ENCODE measurements at places on chromosomes 13 and 19.

GRCh38 chr19:46503848-46504453 is 8.3 kb upstream of the PNMA8B start:
- DNase-seq = peak; percentile 57

DNA sequence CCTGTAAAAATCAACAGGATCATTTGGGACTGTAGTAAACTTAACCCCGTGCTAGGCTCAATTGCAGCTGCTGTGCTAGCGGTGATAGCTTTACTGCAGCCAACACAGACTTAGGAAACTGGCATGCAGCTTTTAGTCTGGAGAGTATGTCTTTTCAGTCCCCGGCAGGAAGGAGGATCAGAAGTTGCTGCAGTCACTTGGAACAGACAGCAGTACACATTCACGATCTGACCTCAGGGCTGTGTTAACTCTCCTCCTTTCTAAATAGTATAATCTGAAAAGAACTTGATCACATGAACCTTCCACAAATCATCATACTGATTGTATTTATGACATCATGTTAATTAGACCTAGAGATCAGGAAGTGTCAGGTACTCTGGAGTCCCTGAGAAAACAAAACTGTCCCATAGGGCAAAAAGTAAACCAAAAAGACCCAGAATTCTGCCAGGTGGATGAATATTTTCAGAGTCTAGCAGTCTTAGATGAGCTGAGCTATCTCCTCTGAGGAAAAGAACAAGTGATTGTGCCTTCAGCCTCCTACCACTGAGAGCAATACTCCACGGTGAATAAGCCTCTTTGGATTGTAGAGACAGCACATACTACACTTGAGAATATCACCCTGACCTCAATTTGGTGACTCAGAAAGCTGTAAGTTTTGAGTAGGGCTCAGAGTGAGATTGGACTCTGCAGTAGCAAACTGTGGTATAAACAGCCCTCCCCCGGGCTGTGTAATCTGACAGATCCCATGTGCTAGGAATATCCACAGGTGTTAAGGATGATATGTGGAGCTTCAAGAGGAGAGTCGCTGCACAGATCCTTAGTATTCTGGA is 181.0 kb upstream of the GPR12 start:
- DNase-seq = no peak

- no peak for DNase-seq
Observed at GRCh38 chr19:9485140-9485539, 13.3 kb downstream of the ZNF560 start.

GRCh38 chr19:5738423-5738822 is 18.0 kb downstream of the CATSPERD start:
- DNase-seq = no peak

DNA sequence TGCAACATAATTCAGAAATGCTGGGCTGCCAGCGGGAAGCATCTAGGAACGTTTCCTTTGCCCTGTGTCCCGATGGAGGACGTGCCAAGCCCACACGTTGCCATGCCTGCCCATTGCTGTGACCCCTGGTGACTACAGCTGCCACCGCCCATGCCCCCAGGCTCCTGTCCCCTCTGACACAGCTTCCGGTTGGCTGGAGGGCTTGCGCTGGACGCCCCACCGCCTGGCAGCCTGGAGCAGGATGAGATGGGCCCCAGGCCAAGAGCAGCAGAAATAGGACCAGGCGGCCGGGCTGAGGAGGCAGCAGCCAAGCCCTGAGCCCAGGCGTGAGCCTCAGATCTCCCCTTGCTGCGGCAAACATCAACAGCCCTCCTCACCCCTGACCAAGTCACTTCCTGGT is 125.9 kb downstream of the COL4A2 start:
- DNase-seq = no peak

DNA sequence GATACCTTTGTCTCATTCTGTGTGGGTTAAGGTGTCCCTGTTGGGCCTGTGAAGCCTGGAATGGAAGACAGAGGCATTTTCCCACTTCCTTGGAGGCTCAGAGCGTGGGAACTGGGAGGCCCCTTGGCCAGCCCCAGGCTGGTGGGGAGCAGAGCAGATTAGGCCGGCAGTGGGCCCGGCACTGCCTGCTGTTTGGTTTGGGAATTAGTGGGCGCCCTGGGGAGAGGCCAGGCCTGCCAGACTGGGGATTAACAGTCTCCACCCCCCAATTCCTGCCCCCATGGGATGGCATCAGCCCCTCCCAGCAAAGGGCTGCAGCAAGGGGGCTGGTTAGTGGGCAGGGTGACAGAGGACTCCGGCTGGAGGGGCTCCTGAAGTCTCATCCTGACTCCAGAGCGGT is 3.1 kb upstream of the BEST2 start:
- DNase-seq = no peak

- DNase-seq = no peak
Observed at GRCh38 chr13:62060570-62060969, 644.9 kb upstream of the PCDH20 start.

- no peak for DNase-seq
Observed at GRCh38 chr13:41596190-41596589, 138.8 kb downstream of the RGCC start.

DNA sequence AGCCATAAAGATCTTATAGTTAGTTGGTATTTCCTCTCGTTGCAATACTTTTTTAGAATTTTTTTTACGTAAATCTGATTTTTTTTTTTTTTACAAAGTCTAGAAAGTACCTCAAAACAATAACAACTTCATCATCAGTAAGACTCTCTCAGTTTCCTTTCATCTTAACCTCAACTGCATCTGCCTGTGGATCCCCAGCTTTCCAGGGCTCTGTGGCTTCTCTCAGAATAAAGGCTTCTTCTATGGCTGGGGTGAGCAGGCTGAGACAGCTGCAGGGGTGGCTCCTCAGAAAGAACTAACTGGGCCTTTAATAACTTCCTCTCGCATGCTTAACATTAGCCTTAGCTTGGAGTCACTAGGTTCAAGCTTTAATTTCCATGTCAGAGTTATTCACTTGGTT is 4.2 kb downstream of the ZNF506 start:
- DNase-seq = no peak

- no peak for DNase-seq
Observed at GRCh38 chr19:35670686-35671085, 4.4 kb downstream of the UPK1A start.

- no peak for DNase-seq
Observed at GRCh38 chr13:33080972-33081590, 64.9 kb downstream of the KL start.

DNA sequence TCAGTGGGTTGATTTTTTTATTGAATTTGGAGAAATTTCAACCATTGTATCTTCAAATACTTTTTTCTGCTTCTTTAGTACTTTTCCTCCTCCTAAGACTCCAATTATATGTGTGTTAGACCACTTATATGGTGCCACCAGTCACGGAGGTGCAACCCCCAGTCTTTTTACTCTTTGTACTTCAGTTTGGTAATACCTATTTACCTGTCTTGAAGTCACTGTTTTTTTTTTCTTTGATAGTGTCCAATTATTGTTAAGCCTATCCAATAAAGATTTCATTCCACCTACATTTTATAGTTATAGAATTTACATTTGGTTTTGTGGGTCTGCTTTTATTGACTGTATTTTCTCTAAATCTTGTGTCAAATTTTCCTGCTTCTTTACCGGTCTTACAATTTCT is 14.9 kb downstream of the ZNF283 start:
- no peak for DNase-seq

DNA sequence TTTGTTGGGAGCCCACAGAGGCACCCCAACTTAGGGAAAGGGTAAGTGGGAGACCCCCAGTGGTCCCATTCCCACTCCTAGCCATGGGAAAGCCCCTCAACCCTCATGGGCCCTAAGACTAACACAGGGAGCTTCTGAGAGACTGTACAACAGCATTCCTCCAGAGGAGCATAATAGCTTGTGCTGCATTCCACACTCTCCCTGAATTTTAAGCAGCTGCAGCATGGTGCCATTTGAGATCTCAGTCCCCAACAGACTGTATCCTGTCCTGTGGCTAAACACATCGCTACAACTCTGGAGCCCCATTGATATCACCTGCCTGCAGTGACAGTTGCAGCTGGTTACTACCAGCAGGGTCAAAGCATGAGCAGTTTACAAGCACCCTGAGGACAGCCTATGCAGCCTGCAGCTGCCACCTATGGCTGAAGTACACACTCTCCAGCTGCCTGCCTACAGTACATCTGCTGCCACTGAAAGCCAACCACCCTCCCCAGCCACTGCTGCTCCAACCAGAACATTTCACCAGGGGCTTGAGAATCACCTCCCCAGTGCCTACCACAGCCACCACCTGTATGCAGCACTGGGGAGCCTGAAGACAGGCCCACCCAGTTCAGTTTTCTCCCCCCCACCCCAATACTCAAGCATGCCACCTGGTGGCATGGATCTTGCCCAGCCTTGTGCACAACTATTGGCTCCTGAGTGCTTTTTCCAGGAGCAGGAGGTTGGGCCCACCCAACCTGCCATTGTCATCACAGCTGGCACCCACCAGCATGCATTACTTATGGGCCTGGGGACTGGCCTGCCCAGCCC is 557.3 kb downstream of the GPC5 start:
- no peak for DNase-seq

GRCh38 chr19:741506-742131 is 9.3 kb upstream of the MISP start:
- DNase-seq = no peak

- DNase-seq = no peak
Observed at GRCh38 chr13:104086210-104086609, 1020.0 kb upstream of the SLC10A2 start.

DNA sequence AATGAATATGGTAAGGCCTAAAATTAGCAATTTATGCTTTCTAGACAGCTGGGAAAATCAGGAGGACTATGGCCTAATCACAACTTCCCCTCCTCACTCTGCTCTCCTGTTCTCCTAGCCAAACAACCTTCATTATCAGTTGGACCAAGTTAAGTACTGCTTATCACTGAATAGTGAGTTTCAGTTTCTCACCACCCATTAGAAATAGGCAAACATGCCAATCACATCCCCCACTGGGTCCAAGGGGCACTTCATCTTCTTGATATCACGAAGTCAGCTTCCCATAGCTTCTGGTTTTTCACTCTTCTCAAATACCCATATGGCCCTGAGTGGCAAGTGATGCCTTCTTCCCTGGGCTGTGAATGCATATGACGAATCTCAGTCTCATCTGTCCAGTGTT is 689.6 kb downstream of the SLITRK5 start:
- no peak for DNase-seq

- no peak for DNase-seq
Observed at GRCh38 chr13:47843005-47843404, 158.1 kb downstream of the SUCLA2 start.

- DNase-seq = peak; percentile 52
Observed at GRCh38 chr13:100541897-100542825, 46.4 kb downstream of the GGACT start.

- DNase-seq = no peak
Observed at GRCh38 chr19:10808937-10809649, 26.9 kb downstream of the TMED1 start.

DNA sequence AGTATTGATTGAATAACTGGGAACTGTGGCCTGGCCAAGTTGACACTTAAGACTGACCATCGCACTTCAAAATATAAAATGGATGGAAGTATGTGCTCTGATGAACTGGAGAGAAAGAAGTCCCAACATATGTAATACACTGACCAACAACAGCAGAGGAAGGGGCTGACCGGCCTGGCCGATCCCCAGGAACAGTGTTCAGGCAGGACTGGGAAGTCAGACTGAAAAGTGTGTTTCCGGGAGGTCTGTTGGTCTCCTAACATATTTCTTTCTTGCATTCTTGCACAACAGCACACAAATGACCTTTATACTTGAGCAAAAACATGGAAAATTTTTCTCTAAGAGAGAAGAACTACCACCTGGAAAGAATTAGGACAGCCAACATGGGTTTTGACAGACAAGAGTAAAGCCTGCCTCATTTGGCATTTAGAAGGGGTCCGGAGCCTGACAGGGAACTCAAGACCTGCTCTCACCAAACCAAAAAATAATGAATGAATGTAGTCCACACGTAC is 297.8 kb downstream of the OXGR1 start:
- no peak for DNase-seq

GRCh38 chr13:61252213-61252612 is 163.4 kb downstream of the PCDH20 start:
- DNase-seq = no peak

DNA sequence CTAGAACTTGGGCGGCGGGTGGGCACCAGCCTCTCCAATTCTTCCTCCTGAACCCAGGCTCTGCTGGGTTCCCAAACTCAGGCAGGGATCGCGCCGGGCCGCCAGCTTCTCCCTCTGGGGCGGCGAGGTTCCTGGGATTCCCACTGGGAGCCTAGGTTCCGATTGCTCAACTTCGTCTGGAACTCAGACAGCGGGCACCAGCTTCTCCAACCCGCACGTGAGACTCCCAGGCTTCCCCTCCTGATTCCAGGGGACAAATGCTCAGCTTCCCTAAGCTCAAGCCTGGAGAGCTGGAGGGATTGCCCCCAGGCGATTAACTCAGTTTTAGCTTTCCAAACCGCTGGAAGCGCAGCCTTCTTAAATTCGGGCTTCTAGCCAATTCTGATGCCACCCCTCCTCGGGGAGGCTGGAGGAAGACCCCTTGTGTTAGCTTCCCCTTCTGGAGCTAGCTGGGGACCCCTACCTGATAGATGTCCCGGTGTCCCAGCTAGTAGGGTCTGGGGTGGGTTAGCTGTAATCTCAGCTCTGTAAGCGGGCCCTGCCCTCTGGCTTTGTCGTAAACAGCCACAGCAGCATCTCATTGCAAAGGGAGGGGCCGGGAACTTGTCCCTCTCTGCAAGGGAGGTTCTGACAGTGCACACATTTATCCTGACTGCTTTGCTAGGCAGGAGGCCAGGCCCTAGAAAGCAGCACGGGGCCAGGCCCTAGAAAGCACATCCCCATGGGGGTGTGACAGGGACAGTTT is 671 bp downstream of the MCOLN1 start:
- DNase-seq = no peak

- no peak for DNase-seq
Observed at GRCh38 chr13:111864566-111864965, 202.4 kb upstream of the SOX1 start.

GRCh38 chr13:66965181-66965580 is 265.0 kb downstream of the PCDH9 start:
- no peak for DNase-seq

GRCh38 chr19:51473009-51473707 is 5.2 kb upstream of the CEACAM18 start:
- peak; percentile 31 for DNase-seq

GRCh38 chr13:106145997-106146864 is 389.2 kb downstream of the EFNB2 start:
- no peak for DNase-seq

- no peak for DNase-seq
Observed at GRCh38 chr13:110476220-110476617, 85.3 kb downstream of the RAB20 start.

- peak; percentile 41 for DNase-seq
Observed at GRCh38 chr13:40664350-40665125, 1.9 kb downstream of the FOXO1 start.

- no peak for DNase-seq
Observed at GRCh38 chr19:10295847-10296591, 6.3 kb downstream of the ICAM5 start.

GRCh38 chr13:48506092-48506701 is 26.7 kb downstream of the RCBTB2 start:
- DNase-seq = no peak

GRCh38 chr19:428149-428548 is 19.2 kb upstream of the C2CD4C start:
- no peak for DNase-seq

GRCh38 chr19:56839652-56840450 is 675 bp downstream of the PEG3 start:
- DNase-seq = no peak

All from NCI-H1417 (cell line).